ENCODE measurements at places on chromosomes 5 and 9.

- DNase-seq = peak; percentile 51
Observed at GRCh38 chr9:33223696-33224095, 16.3 kb upstream of the SPINK4 start.

- DNase-seq = peak; percentile 60
Observed at GRCh38 chr5:14739538-14739937, 75.0 kb downstream of the OTULIN start.

- no peak for DNase-seq
Observed at GRCh38 chr5:90874066-90874465, 315.5 kb downstream of the ADGRV1 start.

DNA sequence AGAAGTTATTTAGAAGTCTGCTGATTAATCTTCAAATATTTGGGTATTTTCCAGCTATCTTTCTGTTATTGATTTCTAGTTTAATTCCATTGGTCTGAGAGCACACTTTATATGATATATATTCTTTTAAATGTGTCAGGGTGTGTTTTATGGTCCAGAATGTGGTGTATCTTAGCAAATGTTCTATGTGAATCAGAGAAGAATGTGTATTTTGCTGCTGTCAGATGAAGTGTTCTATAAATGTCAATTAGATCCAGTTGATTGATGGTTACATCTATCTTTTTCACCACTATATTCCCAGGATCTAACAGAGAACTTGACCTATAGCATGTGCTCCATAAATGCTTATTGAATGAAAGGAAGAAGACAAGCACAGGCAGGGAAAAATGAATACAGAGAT, 17.5 kb upstream of the ERAP1 start:
- DNase-seq = no peak

DNA sequence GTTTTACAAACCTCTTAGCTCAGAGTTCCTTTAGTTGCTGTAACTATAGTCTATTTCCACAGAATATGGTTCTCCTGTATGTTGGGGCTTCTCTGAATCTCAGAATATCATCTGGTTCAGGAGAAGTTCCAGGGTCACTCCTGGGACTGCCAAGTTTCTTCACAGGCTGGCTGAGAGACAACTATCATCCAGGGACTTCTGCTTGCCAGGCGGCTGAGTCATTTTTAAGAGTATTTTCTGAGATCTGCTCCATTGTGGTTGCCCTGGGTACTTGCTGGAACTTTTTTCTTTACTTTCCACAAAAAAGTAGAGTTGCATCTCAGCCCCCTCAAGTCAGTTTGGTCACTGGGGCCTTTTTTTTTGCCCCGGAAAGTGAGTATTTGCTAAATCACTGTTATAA, 566.5 kb downstream of the LRRC70 start:
- no peak for DNase-seq

- no peak for DNase-seq
Observed at GRCh38 chr5:67166460-67167285, 29.9 kb downstream of the CD180 start.

GRCh38 chr5:122442938-122443337, 130.9 kb downstream of the SNCAIP start:
- no peak for DNase-seq

GRCh38 chr9:112097712-112098688, 77.1 kb downstream of the SUSD1 start:
- DNase-seq = peak; percentile 86

GRCh38 chr5:132427281-132428146, 58.0 kb downstream of the SLC22A5 start:
- DNase-seq = no peak

- no peak for DNase-seq
Observed at GRCh38 chr9:88060746-88061145, 77.5 kb downstream of the SPATA31C2 start.

- no peak for DNase-seq
Observed at GRCh38 chr9:16029046-16029615, 476.3 kb downstream of the CCDC171 start.

GRCh38 chr5:68316469-68316868, 100.9 kb downstream of the PIK3R1 start:
- DNase-seq = no peak

- DNase-seq = peak; percentile 76
Observed at GRCh38 chr5:145811834-145812625, 23.1 kb downstream of the PRELID2 start.

Measured in fibroblast of pulmonary artery (primary cell).